Lung microvascular endothelial cell (primary cell): ENCODE measurements at places on chromosomes 6 and 20.

- DNase-seq = peak; percentile 67
Observed at GRCh38 chr20:35617397-35618262, 2.0 kb downstream of the SPAG4 start.

GRCh38 chr20:57774951-57775350 lies 65.1 kb upstream of the PMEPA1 start:
- no peak for DNase-seq

GRCh38 chr20:45329497-45330319 lies 18.5 kb downstream of the SDC4 start:
- DNase-seq = no peak

DNA sequence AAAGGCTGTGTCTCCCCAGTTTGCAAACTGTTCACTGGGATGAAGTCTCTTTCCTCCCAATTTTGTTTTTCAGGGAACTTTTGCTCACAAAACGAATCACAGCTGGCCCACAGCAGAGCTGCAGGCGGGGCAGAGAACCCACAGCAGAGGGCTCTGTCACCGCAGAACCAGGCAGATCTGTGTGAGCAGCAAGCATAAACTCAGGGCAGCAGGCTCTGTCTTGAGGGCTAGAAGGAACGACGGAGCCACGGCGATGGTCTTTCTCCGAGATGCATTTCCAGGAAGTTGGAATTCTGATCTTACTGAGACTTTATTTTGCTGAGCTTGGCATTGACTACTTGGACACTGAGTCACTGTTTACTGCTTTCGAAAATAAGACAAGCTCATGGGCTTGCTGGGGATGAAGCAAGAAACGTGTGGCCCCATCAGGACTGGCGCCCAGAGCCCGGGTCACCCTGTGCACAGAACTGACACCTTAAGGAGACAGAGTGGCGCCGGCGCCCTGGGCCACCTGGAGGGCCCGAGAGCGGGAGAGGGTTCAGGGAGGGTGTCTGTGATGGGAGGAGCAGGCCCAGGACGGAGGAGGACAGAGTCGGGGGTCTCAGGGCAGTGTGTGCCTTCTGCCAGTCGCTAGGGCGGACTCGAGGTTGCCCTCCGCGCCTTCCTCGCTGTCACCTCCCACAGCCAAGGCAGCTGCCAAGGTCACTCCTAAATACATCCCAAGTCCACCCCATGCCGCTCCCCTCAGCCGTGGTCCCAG lies 106.3 kb upstream of the NXT1 start:
- no peak for DNase-seq

DNA sequence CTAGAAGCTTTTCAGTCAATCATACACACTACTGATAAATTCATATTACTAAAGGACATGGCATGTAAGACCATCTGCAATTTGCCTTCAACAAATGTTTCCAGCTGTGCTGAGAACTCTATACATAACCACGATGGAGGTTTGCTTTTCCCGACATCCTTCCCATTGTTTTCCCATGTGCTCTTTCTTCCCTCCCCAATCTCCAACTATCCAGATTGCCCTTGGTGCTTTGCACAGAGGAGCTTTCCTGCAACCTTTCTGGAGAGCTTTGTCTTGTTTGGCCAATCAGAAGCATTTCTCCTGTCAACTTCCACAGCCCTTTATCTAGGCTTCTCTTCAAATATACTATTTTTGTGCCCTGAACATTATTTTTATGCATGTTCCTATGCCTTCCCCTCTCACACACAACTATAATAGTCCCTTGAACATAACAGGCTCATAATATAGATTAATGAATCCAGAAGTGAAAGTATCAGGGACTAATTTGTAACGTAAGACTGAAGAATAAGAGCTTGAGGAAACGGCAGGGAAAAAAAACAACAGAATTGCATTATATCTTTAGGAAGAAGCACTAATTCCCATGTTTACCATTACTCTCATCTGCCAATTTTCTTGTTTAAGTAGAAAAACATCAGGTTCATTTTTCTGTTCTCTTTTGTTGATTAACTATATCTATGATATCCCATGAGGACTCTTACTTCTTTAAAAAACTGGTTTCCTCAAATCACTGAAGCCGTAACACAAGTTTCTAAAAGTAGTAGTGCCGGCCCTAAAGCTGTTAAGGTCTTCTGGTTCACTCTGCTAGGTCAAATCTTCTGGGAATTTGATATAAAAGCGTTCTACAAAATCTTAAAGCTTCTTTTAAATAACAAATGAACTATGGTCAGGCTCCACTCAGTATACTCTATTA lies 20.1 kb downstream of the SMLR1 start:
- DNase-seq = no peak

DNA sequence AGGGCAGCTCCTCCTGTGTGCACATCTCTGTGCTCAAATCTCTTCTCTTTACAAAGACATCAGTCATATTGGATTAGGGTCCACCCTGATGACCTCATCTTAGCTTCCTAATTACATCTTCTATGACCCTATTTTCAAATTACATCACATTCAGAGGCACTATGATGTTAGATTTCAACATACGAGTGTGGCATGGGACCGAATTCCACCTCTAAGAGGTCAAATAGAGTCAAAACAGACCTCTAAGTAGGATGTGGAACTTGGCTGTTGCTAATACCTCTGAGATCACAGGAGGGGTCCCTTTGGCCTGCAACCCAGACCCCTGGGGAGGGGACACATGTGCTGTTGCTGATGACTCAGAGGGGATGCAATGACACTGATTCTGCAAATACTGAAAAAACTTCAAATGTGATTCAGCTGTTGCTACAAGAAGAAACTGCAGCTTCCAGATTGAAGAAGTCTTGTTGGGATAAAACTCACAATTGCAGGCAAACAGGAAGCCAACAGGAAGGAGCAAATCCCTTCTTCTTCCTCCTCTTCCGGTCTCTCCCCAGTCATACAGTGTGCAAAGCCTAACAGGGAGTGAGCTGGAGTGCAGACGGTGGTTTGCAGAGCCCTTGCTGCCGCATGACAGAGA lies 216.2 kb downstream of the MYLK4 start:
- peak; percentile 24 for DNase-seq

- no peak for DNase-seq
Observed at GRCh38 chr20:31538326-31538725, 24.1 kb downstream of the HM13 start.

GRCh38 chr6:160170018-160170680 lies 48.5 kb downstream of the SLC22A1 start:
- no peak for DNase-seq

DNA sequence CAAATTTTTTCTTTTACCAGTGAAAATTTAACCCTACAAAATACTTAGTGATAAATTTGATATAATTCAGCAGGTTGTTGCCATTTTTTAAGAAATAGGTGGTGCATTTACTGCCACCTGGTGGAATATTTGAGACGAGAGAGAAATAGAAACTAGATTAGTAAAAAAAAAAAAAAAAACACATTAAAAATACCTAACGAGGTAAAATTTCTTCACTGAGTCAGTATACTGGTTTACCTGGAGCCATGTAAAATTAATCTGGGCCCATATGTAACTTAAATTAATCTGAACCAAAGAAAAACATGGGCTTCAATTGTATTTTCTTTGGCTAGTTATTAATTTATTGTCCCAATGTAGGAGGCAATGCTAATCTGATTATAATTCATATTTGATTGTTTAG lies 520.8 kb downstream of the EPM2A start:
- peak; percentile 37 for DNase-seq

GRCh38 chr6:144824018-144824417 lies 538.9 kb downstream of the UTRN start:
- no peak for DNase-seq

DNA sequence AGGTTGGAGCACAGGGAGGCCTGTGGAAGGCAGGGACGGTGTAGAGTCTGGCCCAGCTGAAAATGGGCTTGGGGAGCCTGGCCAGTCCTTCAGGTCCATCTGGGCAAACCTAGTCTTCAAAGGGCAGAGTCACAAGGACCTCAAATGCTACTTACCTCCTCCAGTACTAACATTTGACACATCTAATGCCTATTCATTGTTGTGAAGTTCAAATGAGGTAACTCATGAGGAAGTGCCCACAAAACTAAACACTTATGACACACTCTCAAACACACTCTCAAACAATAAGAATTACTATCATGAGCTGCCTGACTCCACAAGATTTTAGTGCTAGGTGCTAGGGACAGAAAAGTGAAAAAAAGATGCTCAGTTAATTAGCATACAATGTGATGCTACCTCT lies 27.1 kb downstream of the DAAM2 start:
- DNase-seq = no peak

- DNase-seq = peak; percentile 34
Observed at GRCh38 chr20:49890471-49891361, 24.6 kb downstream of the SPATA2 start.

DNA sequence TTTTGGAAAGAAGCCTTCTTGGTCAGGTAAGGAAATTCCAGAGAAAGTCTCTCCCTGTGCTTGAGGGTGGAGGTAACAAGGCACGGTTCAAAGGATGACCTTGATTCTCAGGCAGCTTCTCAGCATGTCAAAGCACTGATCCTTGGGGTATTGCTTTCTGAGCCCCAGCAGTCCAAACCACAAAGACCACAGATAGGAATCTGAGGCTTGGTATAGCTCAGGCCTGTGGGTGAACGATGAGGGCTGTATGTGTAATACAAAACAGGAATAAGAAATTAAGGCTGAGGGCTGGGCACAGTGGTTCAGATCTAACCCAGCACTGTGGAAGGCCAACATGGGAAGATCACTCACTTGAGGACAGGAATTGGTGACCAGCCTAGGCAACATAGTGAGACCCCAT lies 70.2 kb upstream of the SLC22A1 start:
- no peak for DNase-seq
